ENCODE measurements at places on chromosomes 1 and 21.

GRCh38 chr21:41110161-41110560 lies 57.8 kb upstream of the BACE2 start:
- DNase-seq: no peak

DNA sequence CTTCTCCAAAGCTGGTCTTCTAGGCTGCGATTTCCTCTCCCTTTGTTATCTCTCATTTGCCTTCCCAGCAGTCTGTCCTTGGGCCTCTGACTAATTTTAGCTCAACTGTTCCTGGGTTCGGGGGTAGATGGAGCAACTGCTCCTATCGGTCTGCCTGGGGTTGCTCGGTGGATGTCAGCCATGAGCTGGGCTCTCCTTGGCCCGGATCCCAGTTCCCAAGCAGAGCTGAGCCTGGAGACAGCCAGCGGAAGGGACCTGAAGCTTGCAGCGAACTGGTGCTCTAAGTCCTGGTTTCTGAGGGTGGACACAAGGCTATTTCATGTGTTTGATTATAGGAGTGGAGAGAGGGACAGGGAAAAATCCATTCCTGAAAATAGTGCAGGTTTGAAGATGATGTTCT lies 423.0 kb downstream of the RPS6KC1 start:
- DNase-seq: no peak

- DNase-seq: no peak
Observed at GRCh38 chr1:27006683-27007082, 6.0 kb downstream of the TENT5B start.

- DNase-seq: no peak
Observed at GRCh38 chr1:54324251-54325140, 81.7 kb downstream of the SSBP3 start.

DNA sequence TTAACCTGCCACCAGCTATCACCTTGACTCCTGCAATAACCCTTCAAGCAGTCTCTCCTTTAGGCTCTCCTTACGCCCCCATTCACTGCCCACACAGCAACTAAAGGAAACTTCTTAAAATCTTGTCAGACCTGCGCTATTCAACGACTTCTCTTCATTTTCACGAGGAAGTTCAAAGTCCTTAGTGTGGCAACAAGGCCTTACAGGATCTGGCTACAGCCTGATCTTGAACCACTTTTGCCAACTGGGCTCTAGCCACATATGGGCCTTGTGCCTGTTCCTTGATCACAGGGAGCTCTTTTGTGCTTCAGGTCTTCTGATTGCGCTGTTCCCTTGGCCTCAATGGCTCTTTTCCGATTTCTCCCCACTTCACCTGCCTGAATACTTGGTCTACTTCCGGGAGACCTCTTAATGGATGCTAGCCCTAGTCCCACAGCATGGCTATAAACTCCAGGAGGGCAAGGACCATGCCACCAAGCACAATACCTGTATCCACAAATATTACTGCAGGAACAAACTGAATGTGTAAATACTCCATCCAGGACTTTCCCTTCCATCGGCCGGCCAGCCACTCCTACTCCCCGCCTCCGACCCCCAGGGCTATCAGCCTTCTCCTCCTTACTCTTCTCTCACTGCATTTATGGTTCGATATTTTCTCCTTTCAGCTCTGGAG lies 2.3 kb upstream of the CTNNBIP1 start:
- DNase-seq: no peak

DNA sequence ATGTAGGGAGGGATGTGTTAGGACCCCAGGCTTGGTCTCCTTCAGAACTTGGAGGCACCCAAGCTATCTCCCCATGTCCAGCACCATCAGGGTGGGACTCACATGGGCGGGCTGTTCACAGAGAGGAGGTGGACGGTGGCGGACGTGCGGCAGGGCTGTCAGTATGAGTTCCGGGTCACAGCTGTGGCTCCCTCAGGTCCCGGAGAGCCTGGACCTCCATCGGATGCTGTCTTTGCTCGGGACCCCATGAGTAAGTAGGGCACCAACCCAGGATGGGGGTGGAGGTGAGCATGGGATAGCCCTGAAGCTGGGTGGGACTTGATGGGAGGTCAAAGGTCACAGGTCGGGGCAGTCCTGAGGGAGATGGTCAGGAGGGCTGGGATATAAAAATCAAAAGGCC lies 27.8 kb downstream of the IGFN1 start:
- DNase-seq: no peak
